Liver (tissue), 10 donors: ENCODE measurements at places on chromosomes 7 and 10. TPM values are rescaled to one million over a fixed set of nuclear protein-coding genes. Genes with fewer than 3 reads are reported as not detected.

CTAGE4 gene
- 1.4 TPM for total RNA-seq

NAT16 gene
- total RNA-seq, result not detected

GRCh38 chr7:98630149-98630548, 13.1 kb downstream of the NPTX2 start:
- no peaks in the 10 kb centered on the region for H3K36me3 ChIP-seq
- H3K27ac ChIP-seq, result no peak overlapping the region
- H3K4me3 ChIP-seq, result no peak overlapping the region
- H3K27me3 ChIP-seq, result no peaks in the 10 kb centered on the region
- no peaks in the 10 kb centered on the region for H3K4me1 ChIP-seq

DNA sequence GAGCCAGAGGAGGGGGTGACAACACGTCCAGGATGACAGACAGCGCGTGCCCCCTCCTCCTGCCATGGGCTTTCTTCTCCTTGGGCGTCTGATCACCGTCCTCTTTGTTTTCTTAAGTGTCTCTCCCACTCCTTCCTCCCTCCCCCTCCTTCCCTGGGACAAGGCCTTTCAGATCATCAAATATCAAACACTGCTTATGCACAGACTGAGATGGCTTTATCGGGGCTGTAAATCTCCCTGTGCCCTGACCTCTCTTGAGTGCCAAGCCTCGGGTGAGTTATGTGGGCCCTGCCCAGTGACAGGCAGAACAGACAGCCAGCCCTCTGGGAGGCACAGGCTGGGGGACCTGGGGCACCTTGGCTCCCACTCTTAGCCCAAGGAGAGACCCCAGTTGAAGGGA, 116.4 kb downstream of the C10orf105 start:
- no peaks in the 10 kb centered on the region for H3K36me3 ChIP-seq
- no peaks in the 10 kb centered on the region for H3K27me3 ChIP-seq
- H3K27ac ChIP-seq, result no peak overlapping the region
- peaks cover 5% of the 10 kb centered on the region for H3K4me1 ChIP-seq

GRCh38 chr10:69061305-69062161, 26.4 kb upstream of the SRGN start:
- no peak for DNase-seq
- H3K4me3 ChIP-seq, result no peak overlapping the region
- H3K4me1 ChIP-seq, result no peaks in the 10 kb centered on the region
- peak overlapping the region; percentile 96 for H3K27ac ChIP-seq
- H3K36me3 ChIP-seq, result no peaks in the 10 kb centered on the region
- H3K27me3 ChIP-seq, result no peaks in the 10 kb centered on the region

GRCh38 chr10:86556532-86556931, 34.9 kb upstream of the WAPL start:
- no peaks in the 10 kb centered on the region for H3K36me3 ChIP-seq
- H3K27ac ChIP-seq, result no peak overlapping the region
- no peaks in the 10 kb centered on the region for H3K27me3 ChIP-seq
- H3K4me3 ChIP-seq, result no peak overlapping the region
- no peaks in the 10 kb centered on the region for H3K4me1 ChIP-seq

DNA sequence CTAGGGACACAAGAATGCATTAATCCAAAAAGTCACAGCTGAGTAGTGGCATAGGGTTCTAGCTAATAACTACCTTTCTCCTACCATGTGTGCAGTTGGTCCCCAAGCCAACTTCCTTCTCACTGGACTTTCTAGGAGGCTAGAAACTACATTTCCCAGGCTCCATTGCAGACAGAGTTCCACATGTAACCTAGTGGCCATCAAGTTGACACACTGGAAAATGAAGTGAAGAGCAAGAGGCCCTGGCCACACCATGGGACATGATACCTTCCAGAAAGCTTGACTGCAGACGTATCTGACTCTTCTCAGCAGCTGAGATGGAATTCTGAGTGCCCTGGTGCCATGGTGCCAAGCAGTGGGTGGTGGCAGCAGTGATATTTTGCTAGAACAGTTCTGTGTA, 49.8 kb upstream of the TMEM273 start:
- peak; percentile 14 for DNase-seq
- no peak overlapping the region for H3K4me3 ChIP-seq
- no peaks in the 10 kb centered on the region for H3K36me3 ChIP-seq

DNA sequence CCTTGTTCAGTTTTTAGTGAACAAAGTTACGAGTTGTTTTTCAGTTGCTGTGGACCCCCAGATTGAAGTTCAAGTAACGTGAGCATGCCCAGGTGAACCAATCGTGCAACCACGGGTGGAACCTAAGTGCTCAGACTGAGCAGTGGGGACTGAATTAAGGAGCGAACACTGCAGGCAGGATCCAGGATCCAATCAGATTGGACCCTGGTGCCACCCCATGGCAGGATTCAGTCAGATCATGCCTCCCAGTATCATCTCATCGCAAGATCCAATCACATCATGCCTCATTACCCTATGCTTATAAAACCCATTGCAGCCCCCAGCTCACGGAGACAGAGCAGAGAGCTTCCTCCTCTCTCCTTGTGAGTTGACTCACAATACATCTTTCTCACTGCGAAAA, 80.9 kb downstream of the PFKFB3 start:
- H3K27me3 ChIP-seq, result no peaks in the 10 kb centered on the region
- peaks cover 5% of the 10 kb centered on the region for H3K4me1 ChIP-seq
- H3K36me3 ChIP-seq, result no peaks in the 10 kb centered on the region
- H3K27ac ChIP-seq, result no peak overlapping the region

- H3K36me3 ChIP-seq, result peaks cover 2% of the 10 kb centered on the region
- no peaks in the 10 kb centered on the region for H3K4me1 ChIP-seq
- H3K27me3 ChIP-seq, result no peaks in the 10 kb centered on the region
These were observed 66.9 kb downstream of the STK17A start for GRCh38 chr7:43649755-43650274.

GRCh38 chr7:18320971-18321567, 174.5 kb upstream of the HDAC9 start:
- H3K4me3 ChIP-seq, result no peak overlapping the region
- no peaks in the 10 kb centered on the region for H3K27me3 ChIP-seq
- no peaks in the 10 kb centered on the region for H3K4me1 ChIP-seq
- H3K27ac ChIP-seq, result no peak overlapping the region

DNA sequence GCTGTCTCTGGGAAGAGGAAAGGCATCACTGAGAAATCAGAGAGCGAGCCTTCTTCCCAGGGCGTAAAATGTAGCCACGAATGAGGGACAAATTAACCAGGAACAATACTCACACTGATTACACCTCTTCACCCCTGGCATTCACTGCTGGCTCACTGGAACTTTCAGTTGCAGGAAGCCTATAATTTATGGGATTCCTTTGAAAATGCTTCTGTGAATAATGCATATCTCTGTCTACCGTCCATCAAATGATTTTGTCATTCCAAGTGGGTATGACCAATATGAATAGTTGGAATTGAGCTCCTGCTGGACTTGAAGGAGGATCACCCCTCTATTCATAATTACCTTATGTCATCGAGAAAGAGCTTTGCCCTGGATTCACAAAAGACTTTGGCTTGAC, 360.3 kb upstream of the FZD8 start:
- no peaks in the 10 kb centered on the region for H3K27me3 ChIP-seq
- no peaks in the 10 kb centered on the region for H3K36me3 ChIP-seq
- no peak overlapping the region for H3K4me3 ChIP-seq
- no peak for DNase-seq

DNA sequence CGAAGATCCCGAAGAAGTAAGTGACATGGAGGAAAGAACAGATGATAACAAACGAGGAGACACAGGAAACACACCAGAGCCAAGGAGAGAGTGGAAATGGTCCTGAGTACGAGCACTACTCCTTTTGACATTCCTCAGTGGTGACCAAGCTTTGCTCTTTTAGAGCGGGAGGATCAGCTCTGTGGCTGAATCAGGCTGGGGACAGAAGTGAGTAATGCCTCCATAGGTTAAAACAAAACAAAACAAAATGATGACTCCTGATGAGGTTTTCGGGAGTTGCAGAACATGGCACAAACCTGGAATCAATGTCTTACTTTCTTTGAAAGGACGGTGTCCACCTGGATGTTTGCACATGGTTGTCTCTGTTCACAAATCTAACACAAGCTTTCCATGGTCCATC, 30.3 kb upstream of the TCF7L2 start:
- no peak for DNase-seq
- peaks cover 3% of the 10 kb centered on the region for H3K4me1 ChIP-seq
- no peak overlapping the region for H3K4me3 ChIP-seq
- no peaks in the 10 kb centered on the region for H3K27me3 ChIP-seq
- no peaks in the 10 kb centered on the region for H3K36me3 ChIP-seq

- H3K4me1 ChIP-seq, result no peaks in the 10 kb centered on the region
- H3K4me3 ChIP-seq, result no peak overlapping the region
- no peak for DNase-seq
- no peaks in the 10 kb centered on the region for H3K36me3 ChIP-seq
- H3K27me3 ChIP-seq, result no peaks in the 10 kb centered on the region
These were observed 47.8 kb upstream of the PIK3AP1 start for GRCh38 chr10:96768136-96768535.

GRCh38 chr10:104510644-104511043, 130.4 kb upstream of the SORCS3 start:
- H3K36me3 ChIP-seq, result no peaks in the 10 kb centered on the region
- DNase-seq, result no peak
- no peaks in the 10 kb centered on the region for H3K4me1 ChIP-seq

PRLHR gene
- under 0.01 TPM for total RNA-seq

DNA sequence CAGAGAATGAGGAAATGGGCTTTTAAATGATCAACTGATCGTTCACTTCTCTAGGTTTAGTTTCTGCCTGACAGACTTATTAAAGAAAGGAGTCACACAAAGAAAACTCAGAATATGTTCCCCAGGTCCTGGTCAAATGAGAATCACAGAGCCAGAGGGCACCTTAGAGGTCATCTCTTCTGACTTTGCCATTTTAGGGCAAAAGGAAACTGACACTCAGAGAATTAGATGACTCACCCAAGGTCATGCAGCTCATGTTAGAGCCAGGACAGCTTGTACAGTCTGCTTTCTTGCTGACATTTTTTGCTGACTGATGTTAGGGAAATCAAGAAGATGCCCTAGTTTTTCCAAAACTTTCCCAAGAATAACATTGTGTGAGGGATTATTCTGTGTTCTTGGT, 312.7 kb upstream of the SP8 start:
- no peak for DNase-seq
- H3K27me3 ChIP-seq, result no peaks in the 10 kb centered on the region
- H3K36me3 ChIP-seq, result no peaks in the 10 kb centered on the region
- H3K27ac ChIP-seq, result no peak overlapping the region
- H3K4me1 ChIP-seq, result no peaks in the 10 kb centered on the region

DNA sequence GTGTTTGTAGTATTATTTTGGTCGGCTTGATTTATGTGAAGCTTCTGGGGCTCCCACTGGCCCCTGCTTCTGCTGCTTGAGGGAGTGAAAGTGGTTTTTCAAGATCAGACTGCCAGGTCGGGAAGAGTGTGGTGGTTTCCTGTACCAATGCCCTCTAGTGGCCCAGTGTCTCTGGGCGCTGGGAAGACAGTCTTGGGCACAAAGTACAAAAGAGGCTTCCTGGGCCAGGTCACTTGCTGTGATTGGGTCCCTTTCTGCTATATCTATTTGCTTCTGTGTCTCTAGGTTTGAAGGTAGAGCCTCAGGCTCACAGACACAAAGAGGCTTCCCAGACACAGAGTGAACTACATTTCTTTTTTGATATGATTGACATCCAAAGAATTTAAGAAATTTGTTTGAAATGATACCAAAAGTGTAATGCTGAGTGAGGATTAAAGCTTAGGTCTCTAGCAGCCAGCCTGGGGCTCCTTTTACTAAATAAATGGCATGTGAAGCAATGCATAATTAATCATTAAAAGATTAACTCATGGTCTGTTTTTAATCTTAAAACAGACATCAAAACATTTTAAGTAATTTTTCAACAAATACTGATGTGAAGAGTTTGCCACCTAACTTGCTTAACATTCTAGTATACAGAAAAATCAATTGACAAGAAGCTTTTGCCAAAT, 36.3 kb downstream of the ABCB1 start:
- peak overlapping the region; percentile 9 for H3K4me3 ChIP-seq
- peak overlapping the region; percentile 52 for H3K27ac ChIP-seq
- DNase-seq, result no peak
- H3K27me3 ChIP-seq, result no peaks in the 10 kb centered on the region

- peaks cover 3% of the 10 kb centered on the region for H3K4me1 ChIP-seq
- no peaks in the 10 kb centered on the region for H3K27me3 ChIP-seq
- no peak for DNase-seq
- H3K27ac ChIP-seq, result no peak overlapping the region
These were observed 17.4 kb downstream of the TES start for GRCh38 chr7:116227678-116228239.

GRCh38 chr10:125639846-125640245, 43.1 kb downstream of the TEX36 start:
- H3K4me1 ChIP-seq, result no peaks in the 10 kb centered on the region
- no peak overlapping the region for H3K27ac ChIP-seq
- no peak overlapping the region for H3K4me3 ChIP-seq
- DNase-seq, result no peak
- H3K36me3 ChIP-seq, result no peaks in the 10 kb centered on the region
- H3K27me3 ChIP-seq, result no peaks in the 10 kb centered on the region

- H3K27ac ChIP-seq, result no peak overlapping the region
- no peak for DNase-seq
- no peaks in the 10 kb centered on the region for H3K36me3 ChIP-seq
- peaks cover 2% of the 10 kb centered on the region for H3K4me1 ChIP-seq
These were observed 1.5 kb upstream of the OGDH start for GRCh38 chr7:44604941-44605340.

DNA sequence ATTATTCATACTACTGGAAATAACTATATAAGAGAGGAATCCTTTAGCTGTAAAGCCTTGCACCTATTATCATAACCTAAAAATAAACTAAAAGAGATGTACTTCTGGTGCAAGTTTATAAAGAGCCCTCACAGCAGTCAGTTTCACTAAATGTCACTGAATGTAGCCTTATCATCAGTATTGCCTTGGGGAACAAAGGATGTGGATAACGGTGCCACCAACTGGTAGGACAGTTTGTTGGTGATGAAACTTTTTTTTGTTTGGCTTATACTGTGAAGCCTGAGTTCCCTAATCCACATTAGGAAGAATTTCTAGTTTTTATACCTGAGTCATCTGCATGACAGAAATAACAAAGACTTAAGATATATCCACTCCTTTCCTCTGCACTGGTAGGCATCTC, 117.9 kb upstream of the COL1A2 start:
- DNase-seq, result no peak
- H3K36me3 ChIP-seq, result no peaks in the 10 kb centered on the region
- no peaks in the 10 kb centered on the region for H3K27me3 ChIP-seq
